ENCODE measurements at places on chromosomes 12 and 14. TPM values are rescaled to one million over a fixed set of nuclear protein-coding genes. Genes with fewer than 3 reads are reported as not detected.

GRCh38 chr14:45156067-45156466 is 20.3 kb downstream of the FANCM start:
- no peak for DNase-seq

DNA sequence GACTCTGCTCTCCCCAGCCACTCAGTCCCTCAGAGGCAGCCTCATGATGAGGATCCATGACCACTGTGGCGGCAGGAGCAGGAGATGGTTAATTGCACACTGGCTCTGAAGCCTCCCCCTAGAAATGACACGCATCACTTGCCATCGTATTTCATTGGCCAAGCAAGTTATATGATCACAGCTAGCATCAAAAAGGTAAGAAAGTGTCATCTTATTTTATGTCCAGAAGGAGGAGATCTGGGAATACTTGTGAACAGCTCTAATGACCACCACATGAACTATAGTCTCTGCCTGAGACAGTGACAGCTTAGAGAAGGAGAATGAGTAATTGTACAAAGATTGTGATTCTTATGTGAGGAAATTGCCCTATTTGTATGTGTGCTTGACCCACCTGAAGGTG is 363.4 kb downstream of the NUAK1 start:
- DNase-seq: no peak

Gene LRTM2
- total RNA-seq: not detected

DNA sequence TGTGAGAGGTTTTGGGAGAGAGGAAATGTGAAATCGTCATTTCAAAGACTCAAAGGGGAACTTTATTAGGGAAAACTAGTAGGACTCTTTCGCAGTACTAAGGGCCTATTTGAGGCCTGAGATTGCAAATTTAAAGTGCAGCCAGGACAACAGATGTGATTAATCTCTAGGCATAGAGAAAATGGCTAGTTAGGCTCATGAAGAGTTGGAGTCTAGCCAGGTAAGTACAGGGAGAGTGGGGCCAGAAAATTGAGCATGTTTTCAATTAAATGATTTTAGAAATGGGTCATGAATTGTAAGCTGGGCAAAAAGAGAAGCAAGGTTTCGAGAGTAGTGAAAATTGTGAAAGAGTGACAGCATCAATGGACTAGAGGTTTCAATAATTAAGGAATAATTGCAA is 91.9 kb upstream of the LMNTD1 start:
- DNase-seq: no peak

DNA sequence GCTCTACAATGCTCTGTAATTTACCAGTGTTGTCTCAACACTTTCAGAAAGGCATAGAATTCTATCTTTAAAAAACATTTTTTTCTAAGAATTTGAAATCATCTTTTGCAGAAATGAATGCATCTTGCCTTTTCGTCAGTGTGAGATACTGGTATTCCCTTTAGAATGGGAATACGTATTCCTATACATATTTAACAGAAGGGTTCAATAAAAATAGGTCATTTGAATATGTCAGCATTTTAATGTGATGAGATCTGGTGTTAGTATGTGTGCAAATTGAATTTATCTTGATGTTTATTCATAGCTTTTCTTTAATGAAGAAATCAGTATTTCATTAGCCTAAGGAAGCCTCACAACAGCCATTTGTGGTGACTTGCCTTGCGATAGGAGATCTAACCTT is 44.2 kb downstream of the WDR20 start:
- no peak for DNase-seq

- DNase-seq: no peak
Observed at GRCh38 chr12:3604748-3605586, 114.0 kb downstream of the PRMT8 start.

GRCh38 chr14:24780281-24780680 is 146.3 kb upstream of the GZMB start:
- no peak for DNase-seq

- DNase-seq: no peak
Observed at GRCh38 chr14:65359503-65359902, 53.0 kb upstream of the FUT8 start.

DNA sequence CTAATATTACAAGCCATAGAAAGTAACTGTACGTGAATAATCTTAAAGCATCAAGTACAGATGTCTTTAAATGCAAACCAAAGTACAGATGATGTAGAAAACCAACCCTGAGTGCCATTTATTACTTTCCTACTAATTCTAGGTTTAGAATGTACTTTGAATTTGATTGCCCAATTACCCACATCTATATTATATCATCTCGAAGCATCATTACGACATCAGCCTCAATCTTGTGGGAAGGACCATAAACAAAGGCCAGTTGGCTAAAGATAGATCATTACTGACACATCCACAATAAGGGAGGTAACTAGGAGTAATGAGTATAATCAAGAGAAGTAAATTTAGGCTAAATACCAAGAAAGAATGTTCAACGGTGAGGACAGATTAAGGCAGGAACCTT is 478.9 kb downstream of the BCAT1 start:
- no peak for DNase-seq

- DNase-seq: no peak
Observed at GRCh38 chr14:99346470-99347080, 74.6 kb upstream of the BCL11B start.

DNA sequence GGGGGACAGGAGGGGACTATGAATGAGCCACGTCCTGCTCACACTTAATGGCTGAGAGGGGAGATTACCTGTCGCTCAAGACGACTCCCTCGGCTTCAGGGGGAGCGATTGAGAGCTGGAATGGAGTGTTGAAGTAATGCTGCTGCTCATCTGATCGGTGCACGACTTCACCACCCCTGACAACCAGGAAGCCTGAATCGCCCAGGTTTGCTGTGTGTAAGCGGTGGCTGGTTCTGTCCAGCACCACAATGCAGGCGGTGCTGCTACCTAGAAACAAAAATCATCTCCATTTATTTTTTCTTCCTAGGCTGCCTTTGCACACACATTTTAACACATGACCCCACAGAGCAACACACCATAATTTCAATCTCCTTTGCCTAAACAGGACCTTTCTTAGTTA is 37.3 kb downstream of the PPTC7 start:
- no peak for DNase-seq

Gene RTL1
- total RNA-seq: not detected

DNA sequence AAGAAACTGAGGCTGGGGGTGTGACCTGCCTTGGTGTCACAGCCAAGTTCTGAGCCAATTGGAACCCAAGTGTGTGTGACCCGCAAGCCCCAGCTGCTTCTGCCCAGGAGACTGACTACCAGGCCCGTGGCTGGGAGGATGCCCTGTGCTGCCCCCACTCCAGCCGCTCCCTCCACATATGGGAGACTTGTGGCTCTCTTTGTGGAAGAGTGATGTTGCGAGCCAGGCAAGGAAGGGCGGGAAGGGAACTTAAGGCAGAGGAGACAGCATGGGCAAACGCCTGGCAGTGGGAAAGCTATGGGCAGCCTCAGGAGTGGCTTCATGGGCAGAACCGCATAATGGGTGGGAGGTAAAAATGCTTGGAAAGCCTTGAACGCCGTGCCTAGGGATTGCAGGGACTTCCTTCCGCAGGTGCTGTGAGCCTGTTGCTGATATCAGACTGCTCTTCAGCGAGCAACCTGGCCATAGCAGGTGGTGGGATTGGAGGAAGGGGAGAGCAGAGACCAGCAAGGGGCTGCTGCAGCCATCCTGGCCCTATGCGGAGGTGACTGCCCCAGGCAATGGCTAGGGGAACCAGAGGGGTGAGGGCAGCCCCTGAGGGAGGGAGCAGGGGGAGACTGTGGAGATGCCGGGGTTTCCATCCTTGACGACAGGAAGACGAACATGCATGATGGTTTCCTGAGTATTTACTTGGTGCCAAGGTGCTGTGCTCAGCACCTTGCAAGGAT is 115.7 kb downstream of the LGMN start:
- DNase-seq: no peak

DNA sequence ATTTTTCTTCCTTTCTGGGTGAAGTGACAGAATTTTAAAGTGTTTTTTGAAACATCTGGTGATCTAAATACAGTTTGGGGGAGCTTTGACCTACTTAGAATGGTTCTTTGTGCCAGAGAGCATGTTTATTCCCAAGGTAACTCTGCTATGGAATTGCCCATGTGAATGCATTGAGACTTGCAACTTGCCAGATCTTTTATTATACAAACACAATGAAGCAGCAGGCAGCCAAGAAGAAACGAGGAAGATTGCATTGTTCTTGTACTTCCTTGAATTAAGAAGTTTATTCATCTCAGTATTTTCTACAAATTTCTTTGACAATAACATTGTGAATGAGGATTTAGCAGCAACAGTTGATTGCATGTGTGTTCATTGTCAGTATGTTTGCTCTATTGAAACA is 55.5 kb downstream of the FGD4 start:
- no peak for DNase-seq

- DNase-seq: no peak
Observed at GRCh38 chr14:63544591-63545299, 1.6 kb upstream of the PPP2R5E start.

- peak; percentile 54 for DNase-seq
Observed at GRCh38 chr12:110270125-110270962, 10.7 kb upstream of the ATP2A2 start.

DNA sequence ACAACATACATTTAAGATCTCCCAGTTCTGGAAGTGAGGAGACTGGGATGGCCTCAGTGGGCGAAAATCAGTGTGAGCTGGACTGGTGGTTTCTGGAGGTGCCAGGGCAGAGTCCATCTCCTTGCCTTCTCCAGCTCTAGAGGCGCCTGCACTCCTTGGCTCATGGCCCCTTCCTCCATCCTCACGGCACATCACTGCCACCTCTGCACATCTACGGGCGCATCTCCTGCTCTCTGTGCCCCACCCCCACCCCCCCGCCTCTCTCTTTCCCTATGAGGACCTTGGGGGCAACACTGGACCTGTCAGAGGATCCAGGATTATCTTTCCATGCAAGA is 62.8 kb upstream of the DIO3 start:
- DNase-seq: peak; percentile 68
